Naive thymus-derived CD4-positive, alpha-beta T cell (primary cell): ENCODE measurements at places on chromosomes 5 and 9. TPM values are rescaled to one million over a fixed set of nuclear protein-coding genes. Genes with fewer than 3 reads are reported as not detected.

ZNF454 gene
- total RNA-seq, result 0.32 TPM

PCDHGC3 gene
- 0.16 TPM for total RNA-seq

CFAP157 gene
- total RNA-seq, result 0.20 TPM in 1 of 2 replicates, not detected in the other

SELENOP gene
- 4.8 TPM for total RNA-seq

GRM6 gene
- not detected for total RNA-seq

RRAGA gene
- 31.3 TPM for total RNA-seq

PCDHGA6 gene
- 0.24 TPM for total RNA-seq

FEM1C gene
- 33.1 TPM for total RNA-seq

TEX53 gene
- total RNA-seq, result not detected in 2 replicates

PCDHGA12 gene
- total RNA-seq, result 0.10 TPM in 1 of 2 replicates, not detected in the other

PDE6A gene
- not detected for total RNA-seq
